Ovary (tissue), 10 donors: ENCODE measurements at places on chromosomes 2 and 18. TPM values are rescaled to one million over a fixed set of nuclear protein-coding genes. Genes with fewer than 3 reads are reported as not detected.

- H3K27ac ChIP-seq: no peak overlapping the region
- no peaks in the 10 kb centered on the region for H3K27me3 ChIP-seq
- no peaks in the 10 kb centered on the region for H3K4me1 ChIP-seq
- H3K4me3 ChIP-seq: no peak overlapping the region
Measured at GRCh38 chr18:39946623-39947061, 2008.4 kb upstream of the PIK3C3 start.

- H3K4me1 ChIP-seq: no peaks in the 10 kb centered on the region
- no peak overlapping the region for H3K4me3 ChIP-seq
- no peaks in the 10 kb centered on the region for H3K36me3 ChIP-seq
- no peaks in the 10 kb centered on the region for H3K27me3 ChIP-seq
- no peak overlapping the region for H3K27ac ChIP-seq
- DNase-seq: no peak
Measured at GRCh38 chr18:76943542-76944339, 121.4 kb downstream of the ZNF236 start.

- H3K4me1 ChIP-seq: no peaks in the 10 kb centered on the region
- H3K27me3 ChIP-seq: no peaks in the 10 kb centered on the region
- no peak for DNase-seq
Measured at GRCh38 chr2:212995920-212996319, 155.5 kb downstream of the IKZF2 start.

DNA sequence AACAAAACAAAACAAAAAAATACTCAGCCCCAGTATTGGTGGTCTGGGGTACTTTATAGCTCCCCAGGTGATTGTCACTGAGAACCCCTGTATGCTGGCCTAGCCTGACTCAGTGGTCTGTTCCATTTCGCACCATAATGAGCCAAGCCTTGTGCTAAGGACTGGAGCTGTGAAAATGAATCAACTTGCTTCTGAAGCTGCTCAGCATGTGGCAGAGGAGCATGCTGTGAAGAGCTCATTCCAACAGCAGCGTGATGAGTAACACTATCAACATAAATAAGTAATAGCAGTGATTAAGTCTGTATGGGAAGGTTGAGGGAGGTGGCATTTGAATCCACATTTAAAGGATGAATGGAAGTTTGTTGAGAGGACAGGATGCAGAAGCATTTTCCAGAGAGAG, 67.2 kb upstream of the ATL2 start:
- no peaks in the 10 kb centered on the region for H3K27me3 ChIP-seq
- DNase-seq: no peak
- no peak overlapping the region for H3K27ac ChIP-seq
- no peaks in the 10 kb centered on the region for H3K36me3 ChIP-seq

DNA sequence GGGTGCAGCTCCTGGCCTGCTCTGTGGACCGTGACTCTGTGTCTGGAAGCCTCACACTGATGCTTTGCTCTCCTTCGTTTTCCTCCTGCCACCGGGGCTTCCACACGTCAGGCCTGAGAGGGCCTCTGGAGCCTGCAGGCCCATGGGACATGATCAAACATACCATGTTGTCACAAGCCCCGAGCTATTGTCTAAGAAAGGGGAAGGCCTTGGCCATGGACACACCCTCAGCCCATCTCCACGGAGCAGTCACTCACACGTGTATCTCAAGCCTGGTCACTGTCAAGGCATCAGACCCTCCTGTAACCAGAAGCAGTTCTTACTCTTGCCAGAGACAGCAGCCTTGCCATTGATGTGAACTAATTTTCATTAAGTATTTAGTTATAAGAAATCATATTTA, 814.1 kb upstream of the SALL3 start:
- H3K27me3 ChIP-seq: no peaks in the 10 kb centered on the region
- H3K4me1 ChIP-seq: no peaks in the 10 kb centered on the region
- H3K4me3 ChIP-seq: no peak overlapping the region
- no peaks in the 10 kb centered on the region for H3K36me3 ChIP-seq

DNA sequence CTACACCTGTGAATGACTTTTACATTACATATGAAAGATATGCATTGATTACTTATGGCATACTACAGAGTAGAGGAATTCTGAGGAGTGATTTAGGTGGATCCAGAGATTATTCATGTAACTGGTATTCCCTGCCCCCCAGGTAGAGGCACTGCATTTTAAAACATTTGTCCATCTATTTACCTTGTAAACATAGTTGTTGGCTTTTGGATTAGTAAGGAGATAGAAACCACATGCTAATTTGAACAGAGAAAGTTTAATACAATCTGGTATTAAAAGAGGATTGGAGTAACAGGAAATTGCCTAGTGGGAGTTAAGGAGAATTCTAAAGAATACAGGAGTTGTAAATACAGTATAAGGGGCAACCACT, 15.9 kb downstream of the GALNT3 start:
- H3K4me1 ChIP-seq: no peaks in the 10 kb centered on the region
- H3K27me3 ChIP-seq: no peaks in the 10 kb centered on the region
- DNase-seq: no peak
- no peak overlapping the region for H3K4me3 ChIP-seq
- no peaks in the 10 kb centered on the region for H3K36me3 ChIP-seq
- no peak overlapping the region for H3K27ac ChIP-seq

DNA sequence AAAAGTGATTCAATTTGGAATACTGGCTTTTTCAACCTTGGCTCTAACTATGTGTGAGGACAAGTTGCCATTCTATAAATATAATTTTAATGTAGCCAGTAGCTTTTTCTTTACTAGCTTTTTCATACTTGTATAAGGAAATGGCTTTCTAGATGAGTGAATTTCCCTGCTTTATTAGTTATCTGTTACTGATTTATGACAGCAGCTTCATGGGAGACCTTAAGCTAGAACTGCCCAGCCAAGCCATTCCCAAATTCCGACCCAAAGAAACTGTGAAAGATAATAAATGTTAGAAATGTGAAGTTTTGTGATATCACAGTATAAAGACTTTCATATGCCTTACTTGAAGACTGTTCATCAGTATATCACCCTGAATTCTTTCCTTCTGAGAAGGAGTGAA, 32.3 kb downstream of the BABAM2 start:
- H3K4me1 ChIP-seq: no peaks in the 10 kb centered on the region
- no peak overlapping the region for H3K4me3 ChIP-seq
- H3K27me3 ChIP-seq: no peaks in the 10 kb centered on the region
- no peak overlapping the region for H3K27ac ChIP-seq

DNA sequence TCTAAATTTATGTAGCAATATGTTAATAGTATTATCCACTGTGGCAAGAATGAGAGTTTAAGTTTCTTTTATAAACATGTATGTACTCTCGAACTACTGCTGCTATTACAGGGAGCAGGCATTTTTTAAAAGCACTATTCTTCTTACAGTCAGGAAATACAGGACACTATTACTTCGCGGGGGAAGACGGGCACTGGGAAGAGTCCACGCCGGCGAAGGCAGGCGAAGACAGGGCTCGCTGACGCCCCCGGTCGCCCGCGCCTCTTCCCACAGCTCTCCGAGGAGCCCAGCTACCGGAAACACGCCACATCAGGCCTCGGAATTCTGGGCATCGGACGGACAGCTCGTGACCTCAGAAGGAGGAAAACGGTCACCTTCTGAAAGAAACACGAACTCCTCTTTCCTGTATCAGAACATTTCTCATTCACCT, 90.2 kb downstream of the FAM161A start:
- peak overlapping the region; percentile 81 for H3K4me3 ChIP-seq
- H3K4me1 ChIP-seq: no peaks in the 10 kb centered on the region
- H3K27ac ChIP-seq: peak overlapping the region; percentile 100
- DNase-seq: peak; percentile 83
- no peaks in the 10 kb centered on the region for H3K27me3 ChIP-seq
- H3K36me3 ChIP-seq: no peaks in the 10 kb centered on the region

DNA sequence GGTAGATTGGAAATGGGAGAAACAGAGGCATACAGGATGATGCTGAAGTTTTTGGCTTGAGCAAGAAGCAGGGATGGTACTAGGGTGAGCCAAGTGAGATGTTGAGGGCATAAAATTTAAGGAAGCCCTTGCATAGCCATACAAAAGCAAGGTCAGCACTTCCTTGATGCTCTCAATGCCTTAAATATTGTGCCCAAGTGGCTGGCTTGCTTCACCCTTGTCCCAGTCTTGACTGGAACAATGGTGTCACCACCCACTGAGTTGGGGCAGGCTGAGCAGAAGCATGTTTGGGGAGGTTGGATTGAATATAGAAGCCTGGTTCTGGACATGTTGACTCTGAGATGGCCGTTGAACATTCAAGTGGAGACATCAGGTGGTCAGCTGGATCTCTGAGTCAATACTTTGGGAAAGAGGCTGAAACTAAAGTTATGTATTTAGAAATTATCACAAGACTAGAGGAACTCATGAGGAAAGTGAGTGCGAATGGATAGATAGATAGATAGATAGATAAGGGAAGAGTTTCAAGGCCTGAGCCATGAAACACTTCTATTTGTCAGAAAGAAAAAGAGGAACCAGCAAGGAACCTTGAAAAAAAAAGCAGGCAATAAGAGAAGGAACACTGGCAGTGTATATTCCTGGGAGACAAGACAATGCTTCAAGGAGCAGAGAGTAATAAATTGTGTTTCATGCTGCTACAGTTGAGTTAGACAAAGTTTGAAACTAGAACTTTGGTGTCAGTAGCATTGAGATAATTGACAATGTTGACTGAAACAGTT, 43.0 kb upstream of the HNMT start:
- no peak overlapping the region for H3K27ac ChIP-seq
- no peaks in the 10 kb centered on the region for H3K36me3 ChIP-seq

- no peak for DNase-seq
- H3K36me3 ChIP-seq: no peaks in the 10 kb centered on the region
- H3K4me3 ChIP-seq: no peak overlapping the region
- no peaks in the 10 kb centered on the region for H3K4me1 ChIP-seq
Measured at GRCh38 chr2:13558368-13558767, 841.6 kb downstream of the TRIB2 start.

The SERPINB4 gene
- not detected for total RNA-seq

The OST4 gene
- total RNA-seq: 201 TPM

The RTKN gene
- total RNA-seq: 30.9 TPM
